SW480 (cell line): ENCODE measurements at places on chromosomes 4 and X.
A peak's percentile ranks its signal among the peaks of the same experiment; 100 is the strongest.

GRCh38 chr4:1448589-1449420 lies 42.6 kb upstream of the NKX1-1 start:
- DNase-seq = no peak

DNA sequence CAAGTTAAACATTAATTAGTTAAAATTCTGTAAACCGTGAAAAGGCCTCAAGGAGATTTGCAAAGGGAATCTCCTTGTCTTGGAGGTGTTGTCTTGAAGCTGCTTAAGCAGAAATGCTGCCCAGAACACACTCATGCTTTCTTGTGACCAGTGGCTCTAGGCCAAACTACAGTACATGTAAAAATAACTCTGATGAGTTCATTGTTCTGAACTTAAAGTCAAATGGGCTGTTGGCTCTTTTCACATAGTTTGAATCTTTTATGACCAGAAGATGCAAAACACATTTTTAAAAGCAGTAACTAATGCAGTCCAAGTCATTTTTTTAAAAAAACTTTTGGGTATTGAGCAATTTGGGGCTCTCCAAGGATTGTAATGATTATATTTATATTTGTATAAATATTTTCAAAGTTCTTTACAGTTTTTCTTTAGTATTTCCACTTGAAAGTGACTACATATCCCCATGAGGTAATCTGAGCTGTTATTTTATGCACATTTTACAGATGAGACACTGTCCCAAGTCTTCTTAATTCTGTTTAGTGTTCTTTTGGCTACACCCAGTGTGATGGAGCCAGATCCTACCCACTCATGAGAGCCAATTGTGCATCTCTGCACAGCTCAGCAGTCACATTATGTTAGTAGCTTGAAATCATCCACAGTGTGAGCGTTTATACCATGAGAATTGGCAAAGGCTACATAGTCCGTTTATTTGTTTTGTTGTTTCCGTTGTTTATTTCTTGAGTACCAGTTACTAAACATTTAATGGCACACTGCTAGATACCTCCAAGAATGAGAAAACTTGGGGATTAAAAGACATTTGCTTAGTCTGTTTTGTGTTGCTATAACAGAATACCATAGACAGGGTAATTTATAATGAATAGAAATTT lies 112.8 kb upstream of the ATXN3L start:
- no peak for DNase-seq

DNA sequence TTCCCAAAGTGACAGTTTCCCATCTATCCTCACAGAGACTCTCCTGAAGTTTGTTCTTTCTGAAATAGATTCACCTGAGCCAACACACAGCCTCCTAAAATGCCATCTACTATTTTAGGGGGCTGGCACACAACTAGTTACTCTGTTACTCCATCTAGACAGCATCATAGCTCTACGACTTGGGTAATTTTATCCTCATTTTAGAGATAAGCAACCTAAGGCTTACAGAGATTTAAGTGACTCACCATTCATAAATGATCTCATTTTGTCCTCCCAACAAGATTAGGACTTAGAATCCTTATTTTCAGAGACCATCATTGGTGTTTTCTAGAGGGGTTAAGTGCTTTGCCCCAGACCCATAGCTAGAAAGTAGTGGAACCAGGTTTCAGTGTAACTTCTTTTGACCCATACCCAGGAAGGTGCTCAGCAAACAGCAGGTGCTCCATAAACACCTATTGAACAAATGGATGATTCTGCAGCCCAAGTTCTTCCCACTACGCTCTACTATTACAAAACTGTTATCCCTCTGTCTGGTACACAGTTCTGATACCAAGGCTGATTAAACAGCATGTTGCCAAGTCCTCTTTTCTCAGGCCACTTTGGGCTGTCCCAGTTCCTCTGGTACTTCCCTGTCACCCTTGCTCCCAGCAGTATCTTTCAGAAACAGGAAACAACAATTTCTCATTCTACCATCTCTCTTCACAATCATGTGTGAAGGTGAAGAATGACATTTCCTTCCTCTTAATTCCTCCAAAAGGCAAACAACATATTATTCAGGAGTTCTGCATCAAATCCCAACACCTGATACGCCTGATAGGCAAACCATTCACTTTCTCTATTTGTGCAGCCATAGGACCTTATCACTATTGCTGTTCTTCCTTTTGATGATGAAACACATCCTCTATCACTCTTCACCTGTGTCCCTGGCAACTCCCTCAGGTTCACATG lies 304.7 kb upstream of the TAPT1 start:
- no peak for DNase-seq

DNA sequence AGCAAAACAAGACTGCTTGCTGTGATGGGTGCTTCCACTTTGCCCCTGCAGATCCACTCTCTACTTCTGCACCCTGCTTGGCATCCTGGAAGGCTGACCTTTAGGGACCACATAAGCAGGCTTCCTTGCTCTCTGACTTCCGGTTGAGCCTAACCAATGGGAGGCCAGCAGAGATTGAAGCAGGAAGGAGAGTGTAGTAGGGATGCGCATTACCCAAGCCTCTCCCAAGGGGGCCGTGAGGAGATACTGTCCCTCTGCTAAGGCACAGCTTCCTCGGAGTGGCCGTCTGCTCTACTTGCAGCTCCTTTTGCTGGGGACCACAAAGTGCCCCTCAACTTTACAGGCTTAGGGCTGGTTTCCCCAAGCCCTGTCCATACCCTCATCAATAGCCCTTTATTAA lies 624.3 kb upstream of the TENM3 start:
- no peak for DNase-seq

GRCh38 chrX:47577424-47577823 lies 4.8 kb upstream of the TIMP1 start:
- no peak for DNase-seq

DNA sequence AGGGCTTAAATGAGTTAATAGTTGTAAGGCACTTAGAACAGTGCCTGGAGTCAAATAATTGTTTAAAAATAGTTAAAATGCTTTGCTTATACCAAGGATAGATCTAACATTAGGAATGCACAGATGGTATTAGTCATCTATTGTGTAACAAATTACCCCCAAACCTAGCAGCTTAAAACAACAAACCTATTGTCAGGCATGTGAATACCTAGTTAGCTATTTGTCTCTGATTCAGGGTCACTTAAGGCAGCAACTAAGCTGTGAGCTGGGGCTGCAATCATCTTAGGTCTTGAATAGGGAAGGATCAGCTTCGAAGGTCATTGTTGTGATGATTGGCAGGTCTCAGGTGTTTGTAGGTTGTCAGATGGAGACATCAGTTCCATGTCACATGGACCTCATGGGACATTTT lies 42.4 kb upstream of the AGA start:
- peak; percentile 5 for DNase-seq

GRCh38 chr4:70863099-70863790 lies 23.6 kb upstream of the GRSF1 start:
- DNase-seq = no peak

DNA sequence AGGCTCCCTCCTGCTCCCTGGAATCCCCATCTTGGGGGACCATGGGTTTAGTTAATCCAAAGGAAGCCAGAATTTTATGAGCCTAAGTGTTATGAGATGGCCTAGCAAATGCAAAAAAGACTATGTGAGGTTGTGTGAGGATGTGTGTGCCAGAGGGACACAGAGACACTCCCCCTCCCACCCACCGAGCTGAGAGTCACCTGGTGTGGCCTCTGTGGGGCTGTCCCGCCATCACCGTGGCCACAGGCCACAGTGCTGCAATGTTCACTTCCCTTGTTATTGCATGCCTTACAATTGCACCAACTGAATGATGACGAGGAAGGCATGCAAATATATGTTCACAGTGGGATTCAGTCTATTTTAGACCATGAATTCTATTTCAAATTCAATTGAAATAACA lies 601 bp upstream of the FGFBP2 start:
- no peak for DNase-seq

- no peak for DNase-seq
These were observed 25.5 kb upstream of the UVSSA start for GRCh38 chr4:1321486-1321885.

DNA sequence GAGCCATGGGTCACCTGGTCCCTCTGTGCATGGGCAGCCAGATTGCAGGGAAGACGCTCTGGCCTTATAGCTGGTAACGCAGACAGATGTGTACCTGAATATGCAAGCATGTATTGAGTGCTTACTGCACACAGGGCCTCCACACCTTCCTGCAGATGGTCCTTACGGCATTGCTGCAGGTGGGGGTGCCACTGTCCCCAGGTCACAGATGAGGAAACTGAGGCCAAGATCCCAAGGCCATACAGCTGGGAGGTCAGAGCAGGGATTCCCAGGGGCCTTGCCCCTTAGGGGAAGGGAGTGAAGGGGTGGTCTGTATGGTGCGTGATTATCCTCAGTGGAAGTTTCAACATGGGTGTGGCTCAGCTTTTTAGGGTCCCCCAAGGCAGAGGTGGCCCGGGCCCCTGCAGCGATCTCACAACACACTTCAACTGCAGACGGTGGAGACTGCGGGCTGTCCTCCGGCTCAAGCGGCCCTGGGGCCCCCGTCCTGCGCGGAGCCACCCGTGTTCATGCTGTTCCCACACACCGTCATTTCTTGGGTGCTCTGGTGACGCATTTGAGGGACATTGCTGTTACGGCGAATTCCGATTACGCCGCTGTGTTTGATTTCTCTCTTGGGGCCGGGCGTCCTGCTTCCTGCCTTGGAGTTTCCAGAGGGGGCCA lies 8.1 kb downstream of the DOK7 start:
- no peak for DNase-seq

GRCh38 chr4:111031596-111031995 lies 408.7 kb upstream of the PITX2 start:
- DNase-seq = no peak

DNA sequence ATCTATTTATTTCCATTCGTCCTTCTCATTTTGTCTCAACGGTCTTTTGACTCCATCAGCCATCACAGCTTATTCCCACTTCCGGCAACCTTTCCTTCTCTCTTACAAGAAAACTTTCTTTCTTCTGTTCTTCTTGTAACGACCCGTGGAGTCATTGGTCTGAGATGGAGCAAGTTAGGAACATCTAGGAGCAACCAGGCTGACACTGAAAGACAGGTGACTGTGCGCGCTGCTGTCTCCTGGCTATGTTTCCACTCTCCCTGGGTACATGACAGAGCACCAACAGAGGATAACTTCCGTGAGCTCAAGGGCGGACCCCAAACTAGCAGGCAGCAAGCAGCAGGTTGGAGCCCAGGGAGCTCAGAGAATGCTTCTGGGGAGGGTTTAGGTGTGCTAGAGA lies 2.5 kb downstream of the FGF5 start:
- DNase-seq = no peak

DNA sequence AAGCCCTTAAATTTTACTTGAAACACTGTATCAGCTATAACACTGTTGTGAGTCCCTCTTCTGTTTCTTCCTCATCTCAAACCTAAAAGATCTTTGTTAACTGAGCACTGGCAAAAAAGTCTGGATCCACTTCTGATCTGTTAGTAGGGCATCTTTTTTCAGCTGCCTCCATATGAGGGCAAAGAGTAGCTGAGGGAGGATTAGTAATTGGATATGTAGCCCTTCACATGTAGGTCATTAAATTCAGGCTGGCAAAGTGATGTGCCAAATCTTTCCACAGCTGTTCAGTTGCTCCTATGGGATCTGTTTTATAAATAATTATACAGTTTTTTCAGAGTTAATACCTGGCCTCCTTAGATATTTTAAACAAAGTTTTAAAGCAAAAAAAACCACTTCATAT lies 1.1 kb upstream of the TRMT10A start:
- DNase-seq = no peak

GRCh38 chrX:73268463-73268862 lies 53.8 kb upstream of the NAP1L2 start:
- no peak for DNase-seq

DNA sequence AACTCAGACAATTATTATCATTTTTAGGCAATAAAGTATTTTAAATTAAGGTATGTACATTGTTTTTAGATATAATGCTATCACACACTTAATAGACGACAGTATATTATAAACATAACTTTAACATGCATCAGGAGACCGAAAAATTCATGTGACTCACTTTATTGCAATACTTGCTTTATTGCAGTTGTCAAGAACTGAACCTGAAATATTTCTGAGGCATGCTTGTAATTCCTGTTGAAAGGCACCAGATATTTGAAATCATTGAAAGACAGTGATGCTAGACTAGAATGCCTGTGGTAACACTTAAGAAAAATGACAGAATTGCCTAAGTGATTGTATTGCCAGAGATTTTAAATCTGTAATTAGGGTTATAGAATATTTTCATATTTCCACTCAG lies 175.6 kb upstream of the MAGEB2 start:
- no peak for DNase-seq

- no peak for DNase-seq
These were observed 51.2 kb upstream of the KLF3 start for GRCh38 chr4:38612646-38613414.

- DNase-seq = no peak
These were observed 7.2 kb downstream of the RAB33B start for GRCh38 chr4:139461022-139461628.

- DNase-seq = no peak
These were observed 139.7 kb downstream of the MAML3 start for GRCh38 chr4:140014284-140014683.

DNA sequence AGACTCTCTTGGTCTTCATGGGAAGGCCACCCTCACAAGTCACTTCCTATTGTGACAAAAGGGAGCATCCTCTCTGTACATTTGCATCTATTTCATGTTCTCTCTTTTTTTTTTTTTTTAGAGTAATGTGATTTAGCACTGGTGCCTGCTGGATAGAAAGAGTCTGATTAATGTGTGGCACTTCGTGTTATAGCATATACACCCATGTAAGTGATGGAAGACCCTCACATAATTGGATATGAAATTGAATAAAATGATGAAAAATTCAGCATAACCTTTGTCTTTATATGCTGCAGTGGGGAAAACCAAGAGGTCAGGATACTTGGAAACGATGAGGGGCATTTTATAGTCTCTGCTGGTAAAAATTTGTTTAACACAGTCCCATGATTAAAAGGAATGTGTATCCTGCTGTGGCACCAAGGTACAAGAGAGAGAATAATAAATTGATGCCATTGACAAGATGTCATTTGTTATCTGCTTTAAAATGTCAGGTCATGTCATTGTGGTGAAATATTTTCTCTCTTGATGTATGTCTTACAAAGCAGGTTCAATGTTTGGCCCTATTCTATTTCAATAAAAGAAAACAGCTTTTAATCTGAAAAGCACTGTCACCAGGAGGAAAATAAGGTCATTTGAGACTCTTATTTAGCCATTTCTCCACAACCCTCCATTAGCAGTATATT lies 1115.4 kb downstream of the STPG2 start:
- no peak for DNase-seq

DNA sequence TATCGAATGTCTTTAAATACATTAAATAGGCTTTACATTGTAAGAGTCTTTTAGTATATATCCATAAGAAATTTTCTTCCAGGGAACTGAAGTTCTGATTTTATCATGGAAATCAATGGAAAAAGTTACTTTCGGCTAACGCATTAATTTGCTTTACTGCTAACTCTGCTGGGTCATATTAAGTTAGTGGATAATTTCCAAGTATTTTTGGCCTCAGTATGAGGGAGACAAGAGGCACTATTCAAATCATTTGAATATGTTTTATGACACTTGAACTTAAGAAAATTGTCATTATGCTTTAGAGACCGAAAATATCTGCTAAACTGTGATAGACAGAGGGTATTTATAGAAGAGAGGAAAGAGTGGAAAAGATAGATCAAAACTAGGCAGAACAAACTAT lies 237.5 kb downstream of the PCDH7 start:
- no peak for DNase-seq

GRCh38 chr4:54418468-54418867 lies 189.4 kb downstream of the PDGFRA start:
- no peak for DNase-seq

GRCh38 chr4:181146051-181146450 lies 1097.2 kb upstream of the TENM3 start:
- DNase-seq = no peak
